ENCODE measurements at places on chromosomes 2 and 18. TPM values are rescaled to one million over a fixed set of nuclear protein-coding genes. Genes with fewer than 3 reads are reported as not detected.

GRCh38 chr18:24170360-24170759 lies 31.5 kb downstream of the CABYR start:
- no peak for DNase-seq

DNA sequence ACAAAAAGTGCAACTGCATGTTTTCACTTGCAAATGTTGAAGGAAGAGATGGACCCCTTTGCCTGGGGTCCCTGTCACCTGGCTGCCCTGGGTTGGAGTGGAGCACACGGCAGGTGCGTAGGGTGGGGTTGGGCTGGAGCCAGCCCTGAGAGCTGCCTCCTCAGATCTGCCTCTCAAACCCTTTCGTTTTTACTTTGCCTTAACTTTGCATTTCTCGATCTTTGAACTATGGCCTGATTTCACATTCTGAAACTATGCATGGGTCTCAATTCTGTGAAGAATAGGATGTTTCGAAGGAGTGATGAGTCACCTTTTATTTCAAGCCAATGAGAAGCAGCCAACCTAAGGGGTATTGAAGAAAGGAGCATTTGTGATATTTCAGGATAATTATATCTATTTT lies 132.8 kb downstream of the ACOXL start:
- no peak for DNase-seq

GRCh38 chr2:204360218-204361007 lies 184.9 kb upstream of the PARD3B start:
- DNase-seq = no peak

DNA sequence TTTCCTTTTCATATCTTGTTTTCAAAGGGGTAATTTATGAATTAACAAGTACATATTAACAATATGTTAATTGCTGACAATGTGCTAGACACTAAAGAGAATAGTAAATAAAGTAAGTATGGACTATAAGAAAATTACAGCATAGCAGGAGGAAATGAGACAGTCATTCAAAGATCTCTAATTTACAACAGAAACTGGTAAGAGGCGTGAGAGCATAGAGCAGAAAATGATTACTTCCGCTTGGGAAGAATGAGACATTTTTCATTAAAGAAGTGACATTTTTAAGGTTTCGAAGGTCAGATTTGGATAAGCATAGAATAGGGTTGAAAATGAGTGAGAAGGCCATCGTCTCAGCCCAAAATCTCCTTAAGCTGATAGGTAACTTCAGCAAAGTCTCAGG lies 184.4 kb upstream of the SESTD1 start:
- no peak for DNase-seq

GRCh38 chr18:924987-925386 lies 20.3 kb downstream of the ADCYAP1 start:
- no peak for DNase-seq

- no peak for DNase-seq
Observed at GRCh38 chr2:11420671-11421070, 45.3 kb downstream of the E2F6 start.

GRCh38 chr2:26745609-26746327 lies 18.3 kb upstream of the SLC35F6 start:
- peak; percentile 87 for DNase-seq

GRCh38 chr18:62381373-62381772 lies 56.3 kb downstream of the TNFRSF11A start:
- no peak for DNase-seq

DNA sequence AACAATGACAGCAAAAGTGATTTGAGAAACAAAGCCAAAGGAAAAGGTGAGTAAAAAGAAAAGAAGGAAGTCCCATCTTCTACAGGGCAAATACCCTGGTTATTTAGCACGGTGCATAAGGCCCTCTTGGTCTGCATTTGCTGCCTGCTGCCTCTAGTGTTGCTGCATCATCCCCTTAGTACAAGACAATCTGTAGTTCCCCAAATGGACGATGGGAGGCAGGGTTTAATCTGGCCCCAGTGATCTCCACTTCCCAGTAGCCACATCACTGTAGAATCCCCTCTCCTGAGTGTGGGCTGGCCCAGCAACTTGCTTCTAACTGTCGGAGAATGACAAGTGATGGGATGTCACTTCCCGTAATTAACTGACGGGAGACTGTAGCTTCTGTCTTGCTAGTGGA lies 85.1 kb downstream of the CTAGE1 start:
- DNase-seq = no peak

DNA sequence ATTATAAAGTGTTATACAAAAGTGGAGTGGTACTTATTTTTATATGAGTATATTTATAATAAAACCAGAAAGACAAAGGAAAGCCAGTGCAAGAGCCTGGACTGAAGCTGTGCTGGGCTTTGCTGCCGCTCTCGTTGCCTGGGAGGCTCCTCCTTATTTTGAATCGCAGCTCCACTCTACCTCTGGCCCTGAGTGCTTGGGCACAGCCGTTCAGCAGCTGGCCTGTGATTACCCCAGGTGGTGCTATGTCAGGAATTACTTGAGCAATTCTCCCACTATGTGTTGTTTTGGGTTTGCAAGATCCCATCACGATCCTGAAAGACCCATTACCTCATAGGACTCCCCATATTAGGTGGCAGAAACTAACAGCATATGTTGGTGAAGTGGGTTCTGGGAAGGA lies 53.0 kb upstream of the LCLAT1 start:
- DNase-seq = no peak

- DNase-seq = no peak
Observed at GRCh38 chr18:5429681-5430080, 114.1 kb downstream of the EPB41L3 start.

C1QL2 gene
- total RNA-seq = not detected

- DNase-seq = no peak
Observed at GRCh38 chr2:46284796-46285195, 12.4 kb upstream of the EPAS1 start.

DNA sequence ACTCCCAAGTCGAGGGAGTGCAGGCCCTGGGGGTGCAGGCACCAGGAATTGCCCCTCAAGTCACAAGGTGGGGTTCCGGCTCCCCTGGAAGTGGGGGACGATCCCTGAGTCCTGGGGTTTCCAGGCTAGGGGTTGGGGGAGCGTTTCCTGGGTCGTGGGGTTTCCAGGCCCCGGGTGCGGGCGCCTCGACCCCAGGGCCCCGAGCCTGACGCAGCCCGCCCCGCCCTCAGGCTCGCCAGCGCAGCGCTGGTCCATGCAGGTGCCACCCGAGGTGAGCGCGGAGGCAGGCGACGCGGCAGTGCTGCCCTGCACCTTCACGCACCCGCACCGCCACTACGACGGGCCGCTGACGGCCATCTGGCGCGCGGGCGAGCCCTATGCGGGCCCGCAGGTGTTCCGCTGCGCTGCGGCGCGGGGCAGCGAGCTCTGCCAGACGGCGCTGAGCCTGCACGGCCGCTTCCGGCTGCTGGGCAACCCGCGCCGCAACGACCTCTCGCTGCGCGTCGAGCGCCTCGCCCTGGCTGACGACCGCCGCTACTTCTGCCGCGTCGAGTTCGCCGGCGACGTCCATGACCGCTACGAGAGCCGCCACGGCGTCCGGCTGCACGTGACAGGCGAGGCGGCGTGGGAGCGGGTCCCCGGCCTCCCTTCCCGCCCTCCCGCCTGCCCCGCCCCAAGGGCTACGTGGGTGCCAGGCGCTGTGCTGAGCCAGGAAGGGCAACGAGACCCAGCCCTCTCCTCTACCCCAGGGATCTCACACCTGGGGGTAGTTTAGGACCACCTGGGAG lies 12.0 kb downstream of the SIGLEC15 start:
- peak; percentile 13 for DNase-seq

- DNase-seq = no peak
Observed at GRCh38 chr2:46471-47345, at the start of gene FAM110C. FAM110C (minus strand) TSS chr2:46505; CDS start chr2:46385, 120 bp downstream.

POTEI gene
- not detected for total RNA-seq

DNA sequence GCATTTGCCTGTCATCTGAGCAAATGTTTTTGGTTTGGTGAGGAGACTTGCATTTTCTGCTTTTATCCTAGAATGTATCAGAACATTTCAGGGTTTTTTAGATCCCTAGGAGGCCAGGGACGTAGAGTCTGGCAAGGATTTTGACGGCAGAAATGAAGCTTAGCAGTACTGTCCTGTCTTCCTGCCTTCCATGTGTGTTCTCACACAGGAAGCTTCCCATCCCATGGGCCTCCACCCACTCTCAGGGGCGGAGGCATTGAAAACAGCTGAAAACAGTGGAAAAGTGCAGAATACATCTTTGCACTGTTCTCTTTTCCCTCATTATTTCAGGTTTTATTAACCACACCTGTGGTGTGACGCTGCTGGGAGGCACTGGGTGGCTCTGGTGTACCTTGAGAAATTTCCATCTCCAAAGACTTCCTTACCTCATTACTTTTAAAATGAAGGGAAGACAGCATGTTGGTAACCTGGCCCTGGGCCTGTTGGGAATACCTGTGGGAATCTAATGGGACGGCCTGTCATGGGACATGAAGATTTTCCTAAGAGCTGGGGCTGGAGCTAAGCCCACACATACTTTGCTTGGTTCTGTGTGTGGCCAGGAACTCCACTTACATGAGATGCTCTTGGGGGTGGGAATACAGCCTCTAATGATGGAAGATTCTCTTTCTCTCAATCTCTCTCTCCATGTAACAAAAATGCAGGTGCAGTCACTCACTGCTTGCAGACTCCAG lies 20.5 kb downstream of the PCARE start:
- no peak for DNase-seq

- no peak for DNase-seq
Observed at GRCh38 chr2:12261986-12262680, 454.6 kb upstream of the TRIB2 start.

PRKAG3 gene
- not detected for total RNA-seq

SRBD1 gene
- 12.6 TPM for total RNA-seq

GRCh38 chr2:229553091-229553490 lies 161.3 kb downstream of the DNER start:
- DNase-seq = no peak

EPB41L3 gene
- 554 TPM for total RNA-seq

- DNase-seq = no peak
Observed at GRCh38 chr2:7745369-7745768, 828.2 kb downstream of the RNF144A start.

CDK5R2 gene
- 0.07 TPM for total RNA-seq

FAM228A gene
- total RNA-seq = not detected
